ENCODE measurements at places on chromosomes 11 and 22.

DNA sequence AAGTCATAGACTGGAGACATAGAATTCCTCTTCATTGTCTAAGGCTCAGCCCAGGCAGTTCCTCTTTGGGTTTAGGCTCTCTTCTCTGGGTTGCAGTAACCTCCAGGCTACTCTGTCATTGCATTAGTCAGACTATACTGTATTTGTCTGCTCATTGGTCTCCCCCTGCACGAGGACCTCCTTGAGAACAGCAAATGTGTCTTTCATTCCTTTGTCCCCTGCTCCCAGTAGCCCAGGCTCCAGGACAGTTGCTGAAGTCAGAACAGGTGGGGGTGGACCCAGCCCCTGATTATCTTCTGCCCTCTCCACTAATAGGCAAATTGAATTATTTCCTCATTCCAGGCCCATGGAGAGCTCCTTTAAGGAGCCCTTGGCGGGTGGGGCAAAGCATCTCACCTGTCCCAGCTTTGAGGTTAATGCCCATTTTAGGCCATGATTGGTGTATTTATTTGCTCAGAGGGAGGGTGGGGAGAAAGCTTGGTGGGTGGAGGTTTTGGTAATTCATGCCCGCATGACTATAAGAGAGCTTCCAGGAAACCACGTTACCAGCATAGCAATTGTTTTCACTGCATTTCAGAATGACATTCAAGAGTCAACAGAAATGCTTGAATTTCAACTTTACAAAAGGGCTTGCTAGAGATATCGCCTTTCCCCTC is 40.9 kb downstream of the NAV2 start:
- H3K4me3 ChIP-seq = no peak overlapping the region
- no peak overlapping the region for H3K27ac ChIP-seq
- DNase-seq = no peak
- H3K4me1 ChIP-seq = peaks cover 29% of the 10 kb centered on the region
- H3K27me3 ChIP-seq = no peaks in the 10 kb centered on the region

- H3K4me1 ChIP-seq = peaks cover under 1% of the 10 kb centered on the region
- no peak overlapping the region for H3K4me3 ChIP-seq
- no peaks in the 10 kb centered on the region for H3K27me3 ChIP-seq
- no peak for DNase-seq
- no peaks in the 10 kb centered on the region for H3K36me3 ChIP-seq
These were observed 54.6 kb downstream of the KCNA4 start for GRCh38 chr11:29962243-29962642.

- no peak for DNase-seq
- H3K4me3 ChIP-seq = no peak overlapping the region
These were observed 68.8 kb downstream of the SNX19 start for GRCh38 chr11:130847517-130847916.

GRCh38 chr22:23261900-23262450 is 81.7 kb downstream of the BCR start:
- no peaks in the 10 kb centered on the region for H3K27me3 ChIP-seq
- H3K4me3 ChIP-seq = peak overlapping the region; percentile 34
- no peak overlapping the region for H3K27ac ChIP-seq
- peaks cover 2% of the 10 kb centered on the region for H3K4me1 ChIP-seq

DNA sequence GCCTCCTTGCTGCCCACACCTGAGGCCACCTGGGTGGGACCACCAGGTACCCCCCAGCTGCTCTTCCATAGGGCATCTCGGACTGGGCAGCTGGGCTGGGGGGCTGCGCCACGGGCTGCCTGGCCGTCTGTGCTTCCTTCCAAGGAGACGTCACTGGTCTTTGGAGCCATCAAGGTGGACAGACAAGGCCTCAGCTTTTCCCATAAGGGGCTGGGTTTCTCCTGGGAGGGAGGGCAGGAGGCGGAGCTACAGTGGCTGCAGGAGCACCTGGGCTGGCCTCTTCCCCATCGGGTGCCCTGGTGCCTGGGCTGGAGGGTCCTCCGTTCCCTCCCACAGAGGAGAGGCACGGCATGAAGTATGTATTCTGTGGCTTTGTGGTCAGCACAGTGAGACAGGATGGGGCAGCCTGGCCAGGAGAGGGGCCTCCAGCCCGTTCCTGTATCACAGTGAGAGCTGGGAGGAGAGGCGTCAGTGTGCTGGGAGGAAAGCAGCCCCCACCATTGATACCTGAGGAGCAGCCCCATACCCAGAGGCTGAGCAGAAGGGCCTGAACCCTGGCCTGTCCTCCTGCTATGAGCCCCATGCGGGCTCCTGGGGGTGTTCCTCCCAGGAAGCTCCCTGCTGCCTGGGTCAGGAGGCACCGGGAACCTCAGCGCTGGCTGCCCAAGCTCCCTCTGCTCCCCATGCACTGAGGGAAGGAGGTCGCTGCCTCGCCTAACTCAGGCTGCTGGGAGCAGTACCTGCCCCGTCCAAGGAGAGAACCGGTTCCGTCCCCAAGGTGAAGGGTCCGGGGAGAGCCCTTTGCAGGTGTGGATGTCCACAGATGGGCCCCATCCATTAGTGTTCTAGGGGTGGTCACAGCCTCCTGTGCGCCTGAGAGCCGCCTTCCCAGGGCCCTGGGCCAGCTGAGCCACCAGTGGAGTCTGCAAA is 1075.0 kb downstream of the BRD1 start:
- no peak overlapping the region for H3K27ac ChIP-seq
- H3K4me3 ChIP-seq = no peak overlapping the region
- DNase-seq = no peak

DNA sequence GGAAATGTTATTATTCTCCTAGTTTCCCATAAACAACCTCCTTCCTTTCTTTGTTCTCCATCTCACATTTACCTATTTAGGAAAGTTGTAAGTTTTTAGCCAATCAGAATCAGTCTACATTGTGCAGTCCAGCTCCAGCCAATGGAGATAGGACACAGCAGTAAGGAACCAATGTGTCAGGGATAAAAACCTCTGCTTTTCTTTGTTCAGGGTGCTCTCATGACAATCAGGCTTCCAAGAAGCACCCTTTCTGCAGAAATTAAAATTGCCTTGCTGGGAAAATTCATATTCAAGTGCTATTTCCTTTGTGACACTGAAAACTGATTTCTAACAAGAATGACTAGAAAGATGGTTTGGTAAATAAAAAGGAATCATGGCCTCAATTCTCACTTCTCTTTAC is 14.6 kb downstream of the SCGB2A1 start:
- no peak overlapping the region for H3K4me3 ChIP-seq
- H3K27ac ChIP-seq = no peak overlapping the region
- no peak for DNase-seq
- H3K4me1 ChIP-seq = no peaks in the 10 kb centered on the region
- H3K27me3 ChIP-seq = no peaks in the 10 kb centered on the region

- peaks cover 2% of the 10 kb centered on the region for H3K4me1 ChIP-seq
- no peaks in the 10 kb centered on the region for H3K36me3 ChIP-seq
- DNase-seq = no peak
These were observed 31.4 kb downstream of the PLAAT5 start for GRCh38 chr11:63459586-63459985.

GRCh38 chr11:92211576-92212167 is 12.9 kb upstream of the FAT3 start:
- no peak overlapping the region for H3K27ac ChIP-seq
- H3K36me3 ChIP-seq = no peaks in the 10 kb centered on the region
- peaks cover 6% of the 10 kb centered on the region for H3K4me1 ChIP-seq
- no peak overlapping the region for H3K4me3 ChIP-seq

DNA sequence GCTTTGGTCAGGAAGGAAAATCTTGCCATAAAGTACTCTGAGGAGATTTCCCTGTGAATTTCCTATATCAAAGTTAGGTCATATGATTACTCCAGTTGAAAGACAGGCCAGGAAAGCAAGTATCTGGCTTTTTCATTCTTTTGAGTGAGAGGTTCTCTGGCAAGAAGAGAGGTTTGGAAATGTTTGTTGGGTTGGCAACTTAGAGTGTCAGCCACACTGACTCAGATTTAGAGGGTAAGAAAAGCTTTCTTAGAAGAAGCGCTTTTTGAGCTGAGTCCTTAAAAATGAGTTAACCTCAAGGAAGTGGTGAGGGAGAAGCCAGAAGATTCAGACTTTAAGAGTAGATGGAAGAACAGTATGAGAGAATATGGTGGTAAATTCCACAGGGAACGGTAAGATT is 86.1 kb upstream of the BDNF start:
- no peak overlapping the region for H3K4me3 ChIP-seq
- no peak overlapping the region for H3K27ac ChIP-seq
- H3K36me3 ChIP-seq = no peaks in the 10 kb centered on the region
- H3K4me1 ChIP-seq = peaks cover 2% of the 10 kb centered on the region
- H3K27me3 ChIP-seq = no peaks in the 10 kb centered on the region

GRCh38 chr11:117986981-117987574 is 884 bp downstream of the IL10RA start:
- H3K27ac ChIP-seq = no peak overlapping the region
- H3K4me3 ChIP-seq = no peak overlapping the region
- no peak for DNase-seq
- H3K27me3 ChIP-seq = peaks cover 22% of the 10 kb centered on the region
